ENCODE measurements at places on chromosomes 5 and 9.

DNA sequence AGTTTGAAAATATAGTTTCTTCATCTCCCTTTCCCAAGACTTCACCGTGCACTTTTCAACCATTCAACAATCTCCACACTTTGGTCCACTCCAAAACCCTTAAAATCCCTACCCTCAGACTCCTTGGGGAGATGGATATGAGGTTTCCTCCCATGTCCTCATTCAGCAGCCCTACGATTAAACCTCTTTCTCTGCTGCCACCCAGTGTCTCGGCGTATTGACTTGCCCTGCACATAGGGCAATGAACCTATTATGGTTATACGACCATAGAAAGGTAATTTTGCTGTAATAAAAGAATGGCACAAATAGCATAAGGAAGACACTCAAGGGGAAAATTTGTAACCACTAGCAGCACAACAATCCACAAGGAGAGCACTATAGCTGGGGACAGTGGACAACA lies 803.5 kb downstream of the TLE1 start:
- no peak for DNase-seq

- no peak for DNase-seq
Measured at GRCh38 chr9:33125871-33126823, 41.0 kb downstream of the B4GALT1 start.

DNA sequence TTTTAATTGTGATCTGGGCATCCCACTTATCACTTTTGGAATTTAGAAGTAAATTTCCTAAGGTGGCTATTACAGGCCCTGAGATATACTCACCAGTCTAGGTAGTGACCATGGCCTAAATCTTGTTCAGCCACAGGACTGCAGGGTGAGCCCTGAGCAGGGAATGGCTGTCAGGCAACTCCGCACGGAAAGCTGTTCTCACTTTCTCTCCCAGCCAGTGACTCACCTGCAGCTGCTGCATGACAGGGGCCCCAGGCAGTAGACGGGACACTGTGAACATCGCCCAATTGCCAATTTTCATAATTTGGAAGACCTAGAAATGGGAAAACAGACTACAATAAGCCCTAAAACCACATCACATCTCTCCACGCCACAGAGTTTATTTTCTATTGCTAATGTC lies 69.6 kb upstream of the TAF1L start:
- peak; percentile 35 for DNase-seq

DNA sequence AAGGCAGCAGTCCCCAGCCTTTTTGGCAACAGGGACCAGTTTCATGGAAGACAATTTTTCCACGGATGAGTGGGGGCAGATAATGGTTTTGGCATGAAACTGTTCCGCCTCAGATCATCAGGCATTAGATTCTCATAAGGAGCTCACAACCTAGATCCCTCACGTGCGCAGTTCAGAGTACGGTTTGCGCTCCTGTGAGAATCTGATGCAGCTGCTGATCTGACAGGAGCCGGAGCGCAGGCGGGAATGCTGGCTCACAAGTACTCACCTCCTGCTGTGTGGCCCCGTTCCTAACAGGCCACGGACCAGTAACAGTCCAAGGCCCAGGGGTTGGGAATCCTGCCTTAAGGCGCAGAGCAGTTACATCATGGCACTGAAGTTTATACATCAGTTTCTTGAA lies 3.3 kb upstream of the BRD3 start:
- DNase-seq: no peak

DNA sequence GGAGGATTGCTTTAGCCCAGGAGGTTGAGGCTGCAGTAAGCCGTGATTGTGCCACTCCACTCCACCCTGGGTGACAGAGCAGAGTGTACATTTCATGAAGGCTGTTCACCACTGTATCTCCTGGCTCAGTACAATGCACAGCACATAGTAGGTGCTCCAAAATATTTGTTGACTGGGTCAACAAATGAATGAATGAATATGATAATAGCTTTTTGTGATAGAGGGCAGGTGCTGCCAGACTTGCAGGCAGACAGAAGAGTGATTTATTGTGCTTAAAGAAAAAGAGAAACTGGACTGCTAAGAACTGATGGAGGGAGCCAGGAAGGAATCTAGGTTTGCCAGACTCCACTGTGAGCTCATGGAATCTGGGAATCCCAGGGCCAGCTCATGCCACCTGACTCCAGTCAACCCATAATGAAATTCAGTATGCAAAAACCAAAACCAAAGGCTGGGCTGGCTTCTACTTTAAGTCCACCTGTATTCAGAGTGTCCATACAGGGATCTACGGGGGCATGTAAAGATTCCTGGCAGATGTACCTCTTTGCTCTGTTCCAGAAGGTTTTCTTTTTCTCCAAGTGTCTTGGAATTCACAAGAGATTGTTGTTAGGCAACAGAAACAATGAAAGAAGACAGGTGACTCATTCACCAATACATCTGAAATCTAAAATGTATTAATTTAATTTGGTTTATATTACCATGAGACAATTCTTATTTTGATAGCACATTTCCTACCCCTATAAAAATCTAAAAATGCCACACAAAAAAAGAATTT lies 15.5 kb upstream of the CTNNA1 start:
- no peak for DNase-seq

DNA sequence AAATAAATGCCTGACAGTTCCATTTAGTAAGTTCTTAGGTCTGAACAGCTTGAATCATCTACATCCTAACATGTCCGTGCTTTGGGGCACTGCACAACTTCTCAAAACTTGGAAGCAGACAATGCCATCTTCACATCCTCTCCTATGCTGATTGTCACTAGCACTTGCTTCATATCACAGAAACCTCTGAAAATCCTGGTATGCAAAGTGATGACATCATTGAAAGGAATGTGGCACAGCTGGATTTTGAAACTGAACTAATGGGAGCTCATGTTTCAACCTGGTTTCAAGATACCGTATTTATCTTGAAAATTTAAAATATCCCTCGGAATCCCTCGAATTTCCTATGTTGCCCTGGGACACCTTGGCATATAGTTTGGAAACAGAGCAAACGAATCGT lies 490.2 kb upstream of the DAP start:
- no peak for DNase-seq

DNA sequence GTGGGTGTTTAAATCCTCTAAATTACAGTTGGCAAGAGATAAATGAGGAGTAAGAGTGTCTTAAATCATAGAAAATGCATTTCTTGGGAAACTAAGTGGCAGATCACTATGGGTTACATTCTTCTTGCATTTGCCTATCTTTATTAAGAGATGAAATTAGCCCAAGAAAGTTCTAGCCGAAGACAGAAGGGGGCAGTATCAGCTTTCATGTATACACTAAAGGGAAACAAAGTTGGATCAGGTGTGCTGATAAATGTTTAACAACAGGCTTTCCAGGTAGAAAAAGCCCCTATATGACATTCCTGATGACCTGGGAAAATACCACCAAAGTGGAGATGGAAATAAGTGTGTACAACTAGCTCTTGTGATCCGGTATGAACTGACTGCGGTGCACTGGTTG lies 81.9 kb upstream of the TLR4 start:
- no peak for DNase-seq

DNA sequence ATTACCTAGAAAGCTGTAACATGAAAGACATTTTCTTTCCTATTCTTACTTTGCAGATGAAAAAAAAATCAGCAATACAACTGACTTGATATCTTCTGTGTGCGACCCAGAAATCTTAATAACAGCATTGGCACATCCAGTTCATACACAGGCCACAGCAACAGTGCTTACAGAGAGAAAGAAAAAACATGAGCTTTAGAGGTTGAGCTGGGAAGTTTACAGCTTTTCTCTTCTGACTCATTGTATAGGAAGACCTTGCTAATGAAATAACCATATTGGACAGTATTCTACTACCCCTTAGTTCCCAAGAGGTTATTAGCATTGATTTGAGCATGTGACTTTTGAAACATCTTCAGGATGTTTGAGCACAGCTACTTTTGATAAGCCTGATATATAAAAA lies 1033.4 kb upstream of the DMAC1 start:
- DNase-seq: no peak

GRCh38 chr5:59231221-59231931 lies 648.5 kb downstream of the RAB3C start:
- no peak for DNase-seq

GRCh38 chr5:119948162-119948561 lies 318.8 kb downstream of the FAM170A start:
- no peak for DNase-seq

DNA sequence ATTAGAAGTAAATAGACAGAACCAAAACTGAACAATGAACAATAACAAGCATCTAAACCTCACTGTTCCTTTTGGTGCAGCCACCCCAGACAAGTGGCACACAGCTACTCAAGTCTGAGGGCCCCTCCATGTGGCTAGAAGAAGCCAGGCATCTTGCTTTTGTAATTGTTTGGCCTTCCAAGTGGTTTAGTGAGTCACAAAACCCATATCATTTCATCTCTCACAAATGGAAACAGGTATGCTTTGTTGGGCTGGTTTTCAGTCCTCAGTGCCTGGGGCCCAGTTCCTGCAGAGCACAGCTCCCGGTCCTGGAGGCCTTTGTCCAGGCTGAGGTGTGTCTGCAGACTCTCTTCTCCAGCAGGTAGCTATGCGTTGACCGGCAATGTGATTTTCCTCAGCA lies 16.7 kb downstream of the PRLR start:
- no peak for DNase-seq

DNA sequence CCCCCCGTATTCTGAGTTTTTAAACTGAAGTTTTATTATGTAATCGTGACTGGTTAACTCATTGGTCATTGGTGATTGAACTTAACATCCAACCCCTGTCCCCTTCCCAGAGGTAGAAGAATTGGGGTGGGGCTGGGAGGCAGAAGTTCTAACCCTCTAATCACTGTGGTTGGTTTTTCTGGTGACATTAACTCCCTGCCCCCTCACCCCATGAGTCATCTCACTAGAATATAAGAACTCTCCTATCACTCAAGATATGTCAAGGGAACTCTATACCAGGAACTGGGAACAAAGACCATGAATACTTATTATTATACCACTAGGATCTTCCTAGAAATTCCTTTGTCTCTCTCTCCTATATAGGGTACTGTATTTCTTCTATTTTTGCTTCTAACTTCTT lies 52.3 kb upstream of the CAVIN4 start:
- DNase-seq: no peak

GRCh38 chr9:107336718-107337360 lies 53.8 kb downstream of the RAD23B start:
- no peak for DNase-seq

DNA sequence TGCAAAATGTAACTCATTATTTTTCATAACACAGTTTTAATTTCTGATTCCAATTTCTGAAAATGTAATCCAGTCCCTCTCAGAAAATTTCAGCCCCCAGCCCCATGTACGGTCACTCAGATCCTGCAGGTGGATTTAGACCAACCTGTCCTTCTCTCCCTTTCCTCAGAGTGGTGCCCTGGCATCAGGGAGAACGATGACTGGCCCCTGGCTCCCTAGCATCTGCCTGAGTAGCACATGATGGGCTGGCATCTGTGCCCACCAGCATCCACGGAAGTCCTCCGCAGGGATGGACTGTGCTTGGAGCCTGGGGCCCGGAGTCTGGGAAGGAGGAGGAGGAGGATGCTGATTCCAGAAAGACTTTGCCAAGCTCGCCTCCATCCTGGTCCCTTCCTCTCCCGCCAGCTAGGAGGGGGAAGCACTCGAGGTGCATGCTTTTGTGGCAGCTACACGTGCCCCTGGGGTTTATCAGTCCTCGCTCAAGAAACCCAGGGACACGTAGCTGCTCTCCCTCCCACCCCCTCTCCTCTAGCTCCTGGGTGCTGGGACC lies 54.4 kb upstream of the RUFY1 start:
- DNase-seq: peak; percentile 75

GRCh38 chr5:79962575-79963222 lies 28.4 kb downstream of the MTX3 start:
- DNase-seq: peak; percentile 34

- no peak for DNase-seq
Measured at GRCh38 chr5:60960591-60960990, 15.6 kb downstream of the NDUFAF2 start.

- DNase-seq: no peak
Measured at GRCh38 chr9:95032580-95033341, 284.7 kb downstream of the FANCC start.

GRCh38 chr5:175444060-175444904 lies at the start of gene DRD1:
TSS of gene DRD1 (minus strand) at chr5:175444182. CDS start at chr5:175443099, 1,083 bp downstream.
- DNase-seq: peak; percentile 85

DNA sequence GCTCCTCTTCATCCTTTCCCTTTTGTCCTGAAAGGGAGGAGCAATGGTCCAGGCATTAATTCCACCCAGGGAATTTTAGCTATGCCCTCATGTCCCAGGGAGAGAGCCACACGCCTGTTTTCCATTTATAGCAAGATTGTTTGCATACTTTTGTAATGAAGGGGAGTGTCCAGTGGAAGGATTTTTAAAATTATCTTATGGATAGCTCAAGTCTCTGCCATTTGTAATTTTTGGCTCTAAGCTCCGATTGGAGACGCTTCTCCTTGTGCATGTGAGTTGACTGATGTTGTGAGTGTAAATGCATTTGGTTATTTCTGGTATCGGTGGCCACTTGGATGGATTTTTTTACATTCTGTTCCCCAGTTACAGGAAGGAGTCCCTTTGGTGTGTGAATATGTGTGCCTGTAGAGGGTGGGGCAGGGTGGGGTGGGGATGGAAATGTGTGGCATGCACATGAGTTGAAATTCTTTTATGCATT lies 7.2 kb upstream of the RPL26L1 start:
- DNase-seq: no peak

- DNase-seq: no peak
Measured at GRCh38 chr9:87750726-87751125, 24.8 kb downstream of the CTSL start.

GRCh38 chr5:150562832-150563231 lies 54.9 kb downstream of the NDST1 start:
- DNase-seq: no peak

DNA sequence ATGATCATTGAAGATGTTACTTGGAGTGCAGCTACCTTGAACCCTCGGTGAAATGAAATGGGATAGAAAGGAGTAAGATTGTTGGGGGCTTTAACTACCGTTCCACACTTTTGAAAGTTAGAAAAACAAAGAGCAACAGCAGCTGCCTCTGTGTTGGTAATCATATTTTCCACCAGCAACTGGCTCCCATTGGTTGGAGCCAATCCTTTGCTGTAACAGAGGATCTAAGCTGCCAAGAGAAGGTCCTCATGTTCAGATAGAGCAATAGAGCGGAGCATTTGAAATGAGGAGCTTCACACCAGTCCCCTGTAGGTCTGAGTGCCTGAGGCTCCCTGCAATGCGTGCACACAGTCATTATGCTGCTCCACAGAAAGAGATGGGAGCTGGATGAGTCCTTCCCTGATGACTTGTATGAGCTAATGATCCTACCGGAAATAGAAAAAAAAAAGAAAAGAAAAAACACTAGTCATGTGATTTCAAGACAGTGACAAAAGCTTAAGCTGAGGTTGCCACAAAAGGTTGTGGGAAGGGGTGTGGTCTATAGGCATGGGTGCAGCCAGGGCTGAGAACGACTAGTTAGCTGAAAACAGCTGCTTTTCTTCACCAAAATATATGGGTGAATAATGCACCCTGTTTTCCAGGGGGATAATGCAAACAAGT lies 300.7 kb downstream of the MLLT3 start:
- no peak for DNase-seq

- DNase-seq: no peak
Measured at GRCh38 chr9:84212246-84212645, 128.3 kb downstream of the SLC28A3 start.

Measured in 8988T (cell line).